Hematopoietic multipotent progenitor cell treated with erythropoietin and hydrocortisone succinate and interleukin-3 and kit ligand, for 15 days (in vitro differentiated cells): ENCODE measurements at places on chromosomes 7 and 10.
A peak's percentile ranks its signal among the peaks of the same experiment; 100 is the strongest.

DNA sequence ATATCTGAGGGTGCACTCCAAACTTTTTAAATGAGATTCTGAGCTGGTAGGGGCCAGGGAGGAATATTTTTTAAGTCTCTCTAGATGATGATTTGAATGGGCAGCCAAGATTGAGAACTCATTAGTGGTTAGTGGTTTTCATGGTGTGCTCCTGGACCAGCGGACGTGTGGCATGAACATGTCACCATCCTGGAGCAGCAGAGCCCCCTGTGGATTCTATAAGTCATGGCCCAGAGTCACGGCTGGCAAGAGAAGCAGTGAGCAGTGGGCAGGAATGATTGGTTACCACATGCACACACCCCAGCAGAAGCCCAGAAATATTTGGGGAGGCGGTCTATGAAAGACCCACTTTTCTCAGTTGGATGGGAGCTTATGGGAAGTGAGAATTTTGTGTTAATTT is 21.2 kb upstream of the UCN3 start:
- no peak for DNase-seq

DNA sequence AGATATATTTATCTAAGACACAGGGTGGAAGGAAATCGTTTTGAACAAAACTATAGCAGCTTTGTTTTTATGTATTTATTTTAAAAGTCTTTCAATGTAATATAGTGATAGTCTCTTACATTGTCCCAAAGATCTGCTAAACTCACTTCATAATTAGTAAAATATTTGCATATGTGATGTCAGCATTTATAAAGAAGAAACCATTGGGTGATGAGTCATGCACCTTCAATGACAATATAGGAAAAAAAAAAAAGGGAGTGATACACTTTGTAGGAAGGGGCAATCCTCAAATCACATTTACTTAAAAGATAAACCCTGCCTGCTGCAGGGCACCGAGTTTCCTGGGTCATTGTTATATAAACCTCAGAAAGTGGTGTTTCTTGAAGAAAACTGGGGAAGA is 112.4 kb upstream of the SEMA3C start:
- no peak for DNase-seq

DNA sequence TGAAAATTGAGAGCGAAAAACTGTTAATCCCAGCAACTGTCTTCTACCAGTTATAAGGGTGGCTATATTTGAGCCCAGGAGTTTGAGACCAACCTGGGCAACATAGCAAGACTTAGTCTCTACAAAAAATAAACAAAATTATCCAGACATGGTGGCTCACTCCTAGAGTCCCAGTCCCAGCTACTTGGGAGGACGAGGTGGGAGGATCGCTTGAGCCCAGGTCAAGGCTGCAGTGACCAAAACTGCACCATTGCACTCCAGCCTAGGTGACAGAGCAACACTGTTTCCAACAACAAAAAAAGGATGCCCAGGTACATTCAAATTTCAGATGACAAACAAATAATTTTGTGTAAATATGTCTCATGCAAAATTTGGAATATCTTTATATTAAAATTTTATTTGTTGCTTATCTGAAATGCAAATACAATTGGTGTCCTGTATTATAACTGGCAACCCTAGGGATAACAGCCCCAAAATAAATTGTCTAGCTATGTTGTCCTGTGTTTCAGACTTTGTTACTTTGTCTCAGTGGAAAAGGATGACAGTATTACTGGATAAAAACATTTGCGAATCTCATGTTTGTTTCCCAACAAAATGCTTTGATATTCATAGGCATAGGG is 26.7 kb downstream of the FAM171A1 start:
- no peak for DNase-seq

- DNase-seq = no peak
Measured at GRCh38 chr10:73998929-73999691, 1.2 kb downstream of the VCL start.

DNA sequence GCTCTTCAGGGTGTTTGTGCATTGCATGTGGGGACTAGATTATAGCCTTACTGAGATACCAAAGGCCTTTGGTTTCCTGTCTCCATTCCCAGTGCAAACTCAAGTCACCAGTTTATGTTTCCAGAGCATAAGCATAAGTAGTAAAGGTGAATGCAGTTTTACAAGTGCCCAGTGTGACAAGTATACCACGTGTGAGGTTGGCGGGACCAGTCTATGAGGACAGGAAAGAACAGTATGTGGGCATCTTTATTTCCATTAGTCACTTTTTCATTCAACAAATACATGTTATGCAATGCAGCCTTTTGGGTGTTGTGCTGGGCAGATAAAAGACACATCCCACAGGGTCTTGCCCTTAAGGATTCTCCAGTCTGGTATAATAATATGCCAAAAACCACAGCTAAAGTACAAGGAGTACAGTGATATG is 146.5 kb downstream of the ARID5B start:
- no peak for DNase-seq

DNA sequence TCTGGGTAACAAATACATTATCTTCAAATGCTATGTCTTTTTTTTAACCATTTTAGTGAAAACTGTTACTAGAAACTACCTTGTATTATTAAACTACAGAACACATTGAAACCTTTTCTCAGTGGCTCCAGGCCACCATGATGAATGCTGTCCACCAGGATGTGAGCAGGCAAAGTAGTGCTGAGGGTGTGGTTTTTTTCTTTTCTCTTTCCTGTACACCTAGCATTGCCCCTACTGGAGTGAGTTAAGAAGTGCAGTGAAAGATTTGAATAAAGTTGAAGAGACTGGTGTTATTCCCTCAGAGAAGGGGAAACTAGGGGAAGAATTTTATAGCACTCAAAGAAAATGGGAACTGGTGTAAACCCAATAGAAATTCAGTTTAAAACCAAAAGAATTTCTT is 120.0 kb upstream of the SAMD8 start:
- DNase-seq = peak; percentile 14

DNA sequence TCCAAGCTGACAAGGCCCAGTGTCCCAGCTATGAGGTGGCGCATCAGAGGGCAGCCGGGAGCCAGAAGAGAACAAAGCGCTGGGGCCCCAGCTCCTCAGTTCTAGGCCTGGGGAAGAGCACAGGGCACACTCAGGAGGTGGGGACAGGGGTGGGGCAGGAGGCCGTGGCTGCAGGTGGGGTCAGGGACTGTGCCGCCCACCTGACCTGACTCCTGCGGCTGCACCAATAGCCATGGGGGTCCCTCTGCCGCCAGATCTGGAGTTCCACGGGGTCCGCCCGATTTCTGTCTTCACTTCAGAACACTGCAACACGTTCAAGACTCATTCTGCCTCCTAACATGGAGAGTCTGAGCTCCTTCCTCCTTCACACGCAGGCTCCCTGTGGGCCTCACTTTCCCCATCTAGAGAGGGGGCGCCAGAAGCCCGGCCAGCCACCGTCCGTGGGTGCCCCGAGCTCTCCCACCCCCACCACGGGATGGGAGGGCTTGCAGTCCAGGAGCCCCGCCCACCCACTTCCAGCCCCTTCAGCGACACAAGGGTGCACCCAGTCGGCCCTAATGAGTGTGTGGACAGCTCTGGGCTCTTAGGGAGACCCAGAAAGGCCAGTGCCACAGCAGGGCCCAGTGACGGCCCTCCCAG is 278.3 kb downstream of the MAD1L1 start:
- no peak for DNase-seq

GRCh38 chr10:53233749-53234148 is 461.2 kb upstream of the MBL2 start:
- DNase-seq = no peak

- no peak for DNase-seq
Measured at GRCh38 chr10:74823791-74824183, 2.6 kb upstream of the KAT6B start.

DNA sequence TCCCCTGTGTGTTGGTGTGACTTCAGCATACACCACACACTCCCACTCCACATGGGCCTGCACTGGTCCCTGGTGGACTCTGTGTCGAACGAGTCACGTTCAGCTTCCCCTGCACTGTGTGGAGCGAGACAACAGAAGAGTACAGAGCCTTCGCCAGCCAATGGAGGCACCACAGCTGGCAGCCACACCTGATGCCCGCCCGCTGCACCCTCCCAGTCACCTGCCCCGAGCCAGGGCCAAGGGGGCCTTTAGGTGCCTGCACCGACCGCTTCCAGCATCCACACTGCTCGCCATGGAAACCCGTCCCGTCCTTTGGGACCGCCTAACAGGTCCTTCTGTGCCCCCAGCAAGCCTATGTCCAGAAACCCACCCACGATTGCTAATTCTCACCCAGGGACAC is 9.2 kb downstream of the FOXL3 start:
- DNase-seq = no peak

DNA sequence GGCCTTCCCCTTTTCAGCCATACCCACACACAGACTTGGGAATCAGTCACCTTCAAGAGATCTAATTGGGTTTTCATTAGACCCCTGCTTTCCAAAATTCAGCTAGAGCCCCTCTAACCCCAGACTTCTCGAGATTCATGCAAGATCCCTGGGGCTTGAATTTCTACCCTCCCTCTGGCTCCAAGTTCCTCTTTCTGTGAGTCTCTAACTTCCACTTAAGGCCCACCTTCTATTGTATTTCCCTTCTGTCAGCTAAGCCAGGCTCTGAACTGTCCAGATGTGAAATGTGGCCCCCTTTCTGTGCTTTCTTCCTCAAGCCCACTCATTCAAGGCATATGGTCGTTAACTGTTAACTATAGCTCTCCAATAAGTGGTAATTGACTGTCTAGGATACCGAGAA is 132.2 kb downstream of the ZNF365 start:
- DNase-seq = no peak

GRCh38 chr10:98215373-98215772 is 52.6 kb downstream of the LOXL4 start:
- no peak for DNase-seq

GRCh38 chr7:2003451-2003930 is 229.3 kb downstream of the MAD1L1 start:
- DNase-seq = no peak

GRCh38 chr10:97463363-97464132 is 17.6 kb downstream of the ZDHHC16 start:
- DNase-seq = peak; percentile 58

GRCh38 chr10:17883621-17884020 is 68.1 kb upstream of the SLC39A12 start:
- no peak for DNase-seq

DNA sequence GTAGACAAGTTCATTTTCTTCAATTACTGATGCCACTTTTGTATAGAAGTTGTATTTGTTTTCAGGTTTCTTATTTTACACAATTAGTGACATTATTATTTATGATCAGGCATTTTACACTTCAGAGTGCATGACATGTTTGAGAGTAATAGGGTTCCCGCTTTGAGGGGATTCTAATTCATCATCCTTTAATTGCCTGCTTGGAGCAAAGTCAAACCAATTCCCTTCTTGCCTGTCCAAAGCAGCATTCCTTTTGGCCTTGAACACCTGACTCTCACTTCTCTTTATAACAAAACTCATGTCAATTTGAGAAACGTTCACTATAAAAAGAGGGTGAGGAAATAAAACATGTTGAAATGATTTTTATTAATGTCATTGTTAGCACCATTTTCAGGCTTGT is 1149.4 kb downstream of the NXPH1 start:
- DNase-seq = no peak

DNA sequence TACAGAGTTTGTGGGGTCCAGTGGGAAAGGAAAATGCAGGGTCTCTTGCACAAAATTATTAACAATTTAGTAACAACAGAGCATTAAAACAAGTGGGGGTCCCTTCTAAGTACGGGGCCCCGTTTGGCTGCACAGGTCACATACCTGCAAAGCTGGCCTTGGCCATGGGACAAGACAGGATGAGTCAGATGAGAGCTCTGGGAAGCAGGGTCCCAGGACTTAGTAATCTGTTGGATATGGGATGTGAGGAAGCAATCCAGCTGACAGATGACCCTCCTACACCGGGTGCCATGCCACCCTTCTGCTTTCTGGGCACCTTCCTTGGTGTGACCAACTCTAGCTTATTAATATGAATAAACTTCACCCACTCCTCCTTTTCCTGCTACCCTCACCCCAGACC is 3.2 kb upstream of the DUSP5 start:
- DNase-seq = no peak

GRCh38 chr7:47343061-47343455 is 238.9 kb downstream of the TNS3 start:
- DNase-seq = no peak

DNA sequence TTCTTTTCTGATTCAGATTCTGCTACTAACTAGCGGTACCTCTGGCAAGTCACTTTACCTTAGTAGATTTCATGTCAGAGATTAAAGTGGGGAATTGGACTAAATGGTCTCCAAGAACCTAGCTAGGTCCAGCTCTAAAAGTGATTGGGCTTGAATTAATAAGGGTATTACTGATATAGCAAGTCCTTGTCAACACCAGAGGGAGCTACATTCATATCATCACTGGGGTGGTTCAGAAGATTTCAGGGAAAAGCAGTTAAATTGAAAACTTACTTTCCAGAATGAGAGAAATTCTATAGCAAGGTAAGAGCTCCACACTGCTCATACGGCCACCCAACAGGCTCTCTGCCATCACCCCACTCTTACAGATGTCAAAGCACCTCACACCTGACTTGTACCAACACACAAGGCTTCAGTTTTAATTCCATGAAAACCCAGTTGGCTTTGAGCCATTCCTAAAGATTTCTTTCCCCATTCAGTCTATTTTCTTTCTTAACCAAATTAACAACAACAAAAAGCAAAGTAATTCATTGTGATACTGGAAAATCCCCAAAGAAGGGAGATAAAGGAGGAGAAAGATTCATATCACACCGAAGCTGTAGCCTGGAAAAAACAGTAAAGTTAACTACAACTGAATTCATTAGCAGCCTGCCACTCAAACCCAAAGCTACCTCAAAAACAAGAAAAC is 38.0 kb upstream of the SPOCK2 start:
- DNase-seq = peak; percentile 56

- no peak for DNase-seq
Measured at GRCh38 chr10:121681997-121682687, 83.9 kb upstream of the FGFR2 start.

DNA sequence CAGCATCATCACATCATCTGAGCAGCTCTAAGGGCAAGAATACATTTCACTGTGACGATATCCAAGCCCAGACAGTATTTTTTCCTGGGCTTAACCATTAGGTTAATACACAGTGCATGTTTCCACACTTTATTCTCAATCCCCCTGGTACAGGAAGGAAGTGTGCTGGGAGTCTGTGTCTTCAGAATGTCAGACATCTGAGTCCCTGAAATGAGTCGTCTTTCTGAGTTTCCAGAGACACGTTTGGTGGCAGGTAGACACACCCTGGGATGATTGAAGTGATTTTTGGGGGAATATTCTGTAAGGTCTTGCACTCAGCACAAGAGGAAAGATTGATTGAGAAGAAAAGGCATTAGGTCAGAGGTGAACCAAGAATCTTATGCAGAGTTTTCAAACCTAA is 13.1 kb upstream of the SHH start:
- DNase-seq = no peak

DNA sequence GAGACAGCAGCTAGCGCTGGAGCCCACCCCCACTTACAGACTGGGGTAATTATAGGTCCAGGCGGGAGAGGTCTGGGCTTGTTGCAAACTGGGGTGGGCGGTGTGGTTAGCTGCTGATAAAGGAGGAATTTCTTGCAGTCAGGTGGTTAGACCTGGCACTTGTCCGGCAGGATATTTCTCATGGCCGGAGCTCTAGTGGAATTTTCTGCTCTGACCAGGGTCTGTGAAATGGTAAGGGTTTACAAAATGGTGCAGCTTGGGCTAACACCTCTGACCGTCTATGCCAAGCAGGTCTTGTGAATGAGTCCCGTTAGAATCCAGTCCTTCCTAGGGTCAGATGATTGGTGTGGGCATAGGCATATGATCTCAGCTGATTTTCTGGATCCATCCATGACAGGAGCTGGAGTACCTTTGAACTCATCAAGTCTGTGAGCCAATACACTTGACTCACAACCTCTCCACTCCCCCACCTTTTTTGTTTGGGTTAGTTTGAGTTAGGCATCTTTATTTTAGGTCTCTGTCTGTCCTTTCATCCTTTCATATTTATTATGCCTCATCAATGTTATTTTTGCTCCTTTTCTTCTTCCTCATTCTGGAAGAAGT is 213.4 kb downstream of the SUGCT start:
- DNase-seq = no peak
